ENCODE measurements at places on chromosomes 12 and 14. TPM values are rescaled to one million over a fixed set of nuclear protein-coding genes. Genes with fewer than 3 reads are reported as not detected.

- peak overlapping the region; percentile 83 for H3K4me3 ChIP-seq
- peak; percentile 79 for DNase-seq
- H3K27ac ChIP-seq: peak overlapping the region; percentile 81
- no peaks in the 10 kb centered on the region for H3K36me3 ChIP-seq
Observed at GRCh38 chr12:54413284-54414190, 5.5 kb downstream of the ITGA5 start.

GRCh38 chr12:58424735-58425392 lies 483.5 kb downstream of the ATP23 start:
- H3K27me3 ChIP-seq: peaks cover 13% of the 10 kb centered on the region
- H3K27ac ChIP-seq: no peak overlapping the region
- H3K4me3 ChIP-seq: no peak overlapping the region

DNA sequence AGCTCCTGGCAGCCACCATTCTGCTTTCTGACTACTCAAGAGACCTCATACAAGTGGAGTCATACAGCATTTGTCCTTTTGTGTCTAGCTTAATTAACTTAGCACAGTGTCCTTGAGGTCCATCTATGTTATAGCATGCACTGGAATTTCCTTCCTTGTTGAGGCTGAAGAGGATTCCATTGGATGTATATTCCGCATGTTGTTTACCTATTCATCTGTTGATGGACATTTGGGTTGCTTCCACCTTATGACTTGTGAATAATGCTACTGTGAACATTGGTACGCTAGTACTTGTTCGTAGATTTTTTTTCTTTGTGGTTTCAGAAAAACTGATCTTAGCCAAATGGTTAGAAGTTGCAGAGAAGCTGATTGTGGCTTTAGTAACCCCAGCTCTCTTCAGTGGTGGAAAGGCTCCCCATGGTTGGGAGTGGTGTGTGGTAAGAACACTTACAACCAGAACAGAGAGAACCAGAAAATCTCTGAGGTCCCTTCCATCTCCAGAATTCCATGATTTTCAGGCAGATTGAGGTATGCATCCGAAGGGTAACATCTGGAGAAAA lies 118.4 kb downstream of the SAMD4A start:
- no peak overlapping the region for H3K4me3 ChIP-seq
- peaks cover 18% of the 10 kb centered on the region for H3K4me1 ChIP-seq
- no peak for DNase-seq
- no peaks in the 10 kb centered on the region for H3K36me3 ChIP-seq
- H3K27ac ChIP-seq: no peak overlapping the region
- H3K27me3 ChIP-seq: peaks cover 87% of the 10 kb centered on the region

DNA sequence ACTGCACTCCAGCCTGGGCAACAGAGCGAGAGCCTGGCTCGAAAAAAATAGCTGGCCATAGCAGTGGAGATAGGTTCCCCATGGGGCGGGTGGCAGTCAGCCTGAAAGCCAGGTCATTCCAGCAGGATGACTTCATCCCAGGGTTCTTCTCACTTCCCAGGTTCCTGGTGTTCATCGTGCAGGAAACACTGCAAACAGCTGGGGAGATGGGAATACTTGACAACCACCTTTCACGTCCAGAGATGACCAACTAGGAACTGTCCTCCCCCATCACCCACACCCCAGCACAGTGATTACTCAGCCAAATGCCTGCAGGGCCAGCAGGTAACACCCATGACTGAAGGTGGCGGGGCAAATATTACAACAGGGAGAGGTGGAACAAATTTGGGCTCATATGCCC lies 1.7 kb downstream of the VSIG10 start:
- peaks cover 6% of the 10 kb centered on the region for H3K4me1 ChIP-seq
- H3K36me3 ChIP-seq: no peaks in the 10 kb centered on the region
- DNase-seq: no peak
- no peak overlapping the region for H3K4me3 ChIP-seq

- peaks cover 45% of the 10 kb centered on the region for H3K4me1 ChIP-seq
- peak overlapping the region; percentile 82 for H3K27ac ChIP-seq
- no peaks in the 10 kb centered on the region for H3K27me3 ChIP-seq
- peaks cover 9% of the 10 kb centered on the region for H3K36me3 ChIP-seq
- no peak for DNase-seq
- H3K4me3 ChIP-seq: peak overlapping the region; percentile 71
Observed at GRCh38 chr14:63855281-63855680, 2.5 kb downstream of the SYNE2 start.

- H3K27me3 ChIP-seq: no peaks in the 10 kb centered on the region
- H3K4me1 ChIP-seq: no peaks in the 10 kb centered on the region
- H3K36me3 ChIP-seq: peaks cover 4% of the 10 kb centered on the region
- DNase-seq: no peak
- no peak overlapping the region for H3K4me3 ChIP-seq
- H3K27ac ChIP-seq: no peak overlapping the region
Observed at GRCh38 chr14:46136456-46136855, 515.1 kb downstream of the RPL10L start.

DNA sequence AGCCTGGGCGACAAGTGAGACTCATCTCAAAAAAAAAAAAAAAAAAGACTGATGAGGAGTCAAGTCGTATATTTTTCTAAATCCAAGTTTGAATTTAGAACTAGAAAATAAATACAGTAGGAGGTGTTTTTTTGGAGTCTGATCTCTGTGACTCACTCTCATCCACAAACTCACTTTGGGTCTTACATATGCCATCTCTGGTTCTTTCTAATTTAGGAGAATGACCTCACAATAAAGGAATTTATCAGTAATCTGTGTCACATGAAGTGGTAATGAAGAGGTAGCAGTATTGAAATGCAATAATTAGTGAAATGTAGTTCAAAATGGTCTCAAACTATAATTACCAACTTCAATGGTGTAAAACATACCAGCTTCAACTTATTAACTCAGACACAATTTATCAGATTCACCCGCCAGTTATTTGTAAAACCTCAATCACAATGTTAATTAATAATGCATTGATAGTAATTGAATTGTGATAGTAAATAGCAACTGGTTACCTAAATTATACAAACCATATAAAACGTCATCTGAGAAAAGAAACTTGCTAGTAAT lies 4.4 kb upstream of the CFL2 start:
- peaks cover 7% of the 10 kb centered on the region for H3K27me3 ChIP-seq
- no peaks in the 10 kb centered on the region for H3K36me3 ChIP-seq
- no peak overlapping the region for H3K4me3 ChIP-seq
- no peak overlapping the region for H3K27ac ChIP-seq

DNA sequence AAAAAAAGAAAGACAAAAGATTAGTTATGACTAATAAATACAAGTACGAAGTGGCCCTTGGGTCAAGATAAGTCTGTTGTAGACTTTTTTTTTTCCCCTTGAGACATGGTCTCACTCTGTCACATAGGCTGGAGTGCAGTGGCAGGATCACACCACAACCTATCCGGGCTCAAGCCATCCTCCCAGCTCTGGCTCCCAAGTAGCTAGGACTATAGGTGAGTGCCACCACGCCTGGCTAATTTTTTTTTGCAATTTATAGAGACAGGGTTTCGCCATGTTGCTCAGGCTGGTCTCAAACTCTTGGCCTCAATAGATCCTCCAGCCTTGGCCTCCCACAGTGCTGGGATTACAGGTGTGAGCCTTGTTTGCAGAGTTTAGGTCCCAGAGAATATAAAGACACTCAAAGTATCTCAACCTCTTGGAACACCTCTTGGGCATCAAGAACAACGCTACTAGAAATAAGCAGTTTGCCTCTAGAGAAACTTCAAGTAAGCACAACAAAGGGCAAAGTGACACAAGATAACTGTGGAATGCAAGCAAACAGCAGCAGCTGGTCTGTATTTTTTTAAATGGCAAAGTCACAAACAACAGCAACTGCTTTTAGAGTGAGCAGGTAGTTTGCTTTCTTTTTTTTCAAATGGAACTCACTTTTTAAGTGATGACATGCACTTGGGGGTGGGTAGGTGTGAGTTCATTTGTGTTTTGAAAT lies 3.9 kb upstream of the MDM2 start:
- H3K27me3 ChIP-seq: no peaks in the 10 kb centered on the region
- no peak overlapping the region for H3K4me3 ChIP-seq
- peaks cover 10% of the 10 kb centered on the region for H3K4me1 ChIP-seq

DNA sequence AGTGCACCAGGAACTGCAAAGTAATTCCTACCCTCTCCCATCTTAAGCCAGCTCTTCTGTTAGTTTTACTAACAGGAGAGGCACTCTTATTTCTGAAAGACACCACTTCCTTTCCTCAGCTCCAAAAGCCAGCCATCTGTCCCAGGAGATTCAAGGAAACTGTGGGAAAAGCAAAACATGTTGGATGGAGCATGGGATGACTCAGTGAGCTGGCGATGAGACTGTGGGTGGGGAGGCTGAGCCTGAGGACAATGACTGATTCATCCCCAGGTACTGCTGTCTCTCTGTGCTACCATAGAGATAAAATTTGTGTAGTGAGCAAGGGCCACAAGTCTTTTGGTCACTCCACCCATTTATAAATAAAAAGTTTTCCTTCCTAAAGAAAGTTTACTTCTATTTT lies 141.4 kb downstream of the MYRFL start:
- H3K27me3 ChIP-seq: no peaks in the 10 kb centered on the region
- no peaks in the 10 kb centered on the region for H3K4me1 ChIP-seq
- no peak overlapping the region for H3K4me3 ChIP-seq
- no peaks in the 10 kb centered on the region for H3K36me3 ChIP-seq

DNA sequence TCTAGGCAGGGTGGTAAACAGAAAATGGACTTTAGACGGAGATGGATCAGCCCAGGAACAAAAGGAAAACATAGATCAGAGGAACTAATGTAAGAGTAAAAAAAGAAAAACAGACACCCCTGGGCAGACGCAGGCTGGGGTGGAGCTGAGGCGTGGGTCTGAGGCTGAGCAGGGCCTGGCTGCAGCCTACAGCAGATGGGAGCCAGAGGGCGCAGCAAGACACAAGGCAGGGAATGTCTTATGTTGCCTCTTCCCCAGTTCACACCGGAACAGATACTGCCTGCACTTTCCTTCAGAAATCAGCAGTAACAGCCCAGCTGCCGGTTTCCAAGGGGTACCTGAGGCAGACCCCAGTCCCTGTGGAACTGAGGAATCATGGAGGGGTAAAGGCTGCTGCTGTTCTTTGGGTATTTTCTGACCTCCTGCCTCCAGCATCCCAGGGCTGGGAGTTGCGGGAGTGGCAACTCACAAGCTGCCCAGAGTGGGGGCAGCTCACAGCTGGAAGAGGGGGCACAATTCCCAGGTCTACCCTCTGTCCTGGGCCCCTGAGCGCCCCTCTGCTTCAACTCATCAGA lies 9.8 kb downstream of the ZNF605 start:
- no peak overlapping the region for H3K4me3 ChIP-seq
- DNase-seq: no peak
- peak overlapping the region; percentile 56 for H3K27ac ChIP-seq
- peaks cover 50% of the 10 kb centered on the region for H3K36me3 ChIP-seq
- H3K4me1 ChIP-seq: no peaks in the 10 kb centered on the region
- H3K27me3 ChIP-seq: no peaks in the 10 kb centered on the region

- H3K4me3 ChIP-seq: no peak overlapping the region
- H3K4me1 ChIP-seq: no peaks in the 10 kb centered on the region
- no peaks in the 10 kb centered on the region for H3K27me3 ChIP-seq
- no peaks in the 10 kb centered on the region for H3K36me3 ChIP-seq
Observed at GRCh38 chr14:32434180-32434579, 105.1 kb downstream of the AKAP6 start.

GRCh38 chr14:99137001-99137700 lies 134.8 kb downstream of the BCL11B start:
- peak; percentile 45 for DNase-seq
- peak overlapping the region; percentile 22 for H3K27ac ChIP-seq
- H3K36me3 ChIP-seq: no peaks in the 10 kb centered on the region
- no peak overlapping the region for H3K4me3 ChIP-seq
- peaks cover 20% of the 10 kb centered on the region for H3K4me1 ChIP-seq

- DNase-seq: no peak
- H3K27ac ChIP-seq: no peak overlapping the region
- peaks cover 4% of the 10 kb centered on the region for H3K27me3 ChIP-seq
- H3K4me3 ChIP-seq: no peak overlapping the region
Observed at GRCh38 chr12:14057895-14058294, 76.5 kb upstream of the GRIN2B start.

DNA sequence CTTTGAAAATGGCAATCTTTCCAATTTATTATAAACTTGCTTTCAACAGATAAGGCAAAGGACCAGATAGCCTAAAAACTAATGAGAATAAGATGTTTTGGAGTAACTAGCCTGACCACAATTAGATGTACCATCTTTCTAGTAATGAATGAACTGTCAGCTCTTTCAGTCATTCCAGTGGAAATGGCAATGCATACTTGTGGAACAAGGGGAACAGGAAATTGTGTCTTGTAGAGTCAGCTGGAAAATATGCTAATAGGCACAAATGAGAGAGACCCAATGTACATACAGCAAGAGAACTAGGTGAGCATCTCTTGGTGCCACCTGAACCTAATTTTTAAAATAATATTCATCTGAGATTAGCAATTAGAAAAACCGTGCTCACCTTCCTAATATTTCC lies 76.1 kb upstream of the GPHB5 start:
- no peak for DNase-seq
- no peaks in the 10 kb centered on the region for H3K27me3 ChIP-seq
- H3K4me1 ChIP-seq: peaks cover 17% of the 10 kb centered on the region
- H3K4me3 ChIP-seq: no peak overlapping the region

- no peaks in the 10 kb centered on the region for H3K27me3 ChIP-seq
- no peak for DNase-seq
Observed at GRCh38 chr12:1972856-1973317, 31.4 kb downstream of the DCP1B start.

DNA sequence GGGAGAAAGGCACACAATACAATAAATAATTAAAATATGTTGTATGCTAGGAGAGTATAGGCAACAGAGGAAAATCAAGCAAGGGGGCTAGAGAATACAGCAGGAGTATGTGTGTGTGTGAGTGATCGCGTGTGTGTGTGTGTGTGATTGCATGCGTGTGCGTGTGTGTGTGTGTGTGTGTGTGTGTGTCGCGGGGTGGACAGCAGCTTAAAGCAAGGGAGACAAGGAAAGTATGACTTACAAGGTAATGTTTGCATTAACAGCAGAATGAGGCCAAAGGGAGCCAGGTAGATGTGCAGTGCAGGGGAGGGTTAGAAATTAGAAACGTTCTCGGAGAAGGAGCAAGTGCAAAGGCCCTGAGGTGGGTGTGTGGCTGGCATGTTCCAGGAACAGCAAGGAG lies 57.4 kb upstream of the KCNA1 start:
- H3K36me3 ChIP-seq: no peaks in the 10 kb centered on the region
- peaks cover 2% of the 10 kb centered on the region for H3K27me3 ChIP-seq
- no peak for DNase-seq
- no peak overlapping the region for H3K4me3 ChIP-seq
- no peak overlapping the region for H3K27ac ChIP-seq
- peaks cover 10% of the 10 kb centered on the region for H3K4me1 ChIP-seq

DNA sequence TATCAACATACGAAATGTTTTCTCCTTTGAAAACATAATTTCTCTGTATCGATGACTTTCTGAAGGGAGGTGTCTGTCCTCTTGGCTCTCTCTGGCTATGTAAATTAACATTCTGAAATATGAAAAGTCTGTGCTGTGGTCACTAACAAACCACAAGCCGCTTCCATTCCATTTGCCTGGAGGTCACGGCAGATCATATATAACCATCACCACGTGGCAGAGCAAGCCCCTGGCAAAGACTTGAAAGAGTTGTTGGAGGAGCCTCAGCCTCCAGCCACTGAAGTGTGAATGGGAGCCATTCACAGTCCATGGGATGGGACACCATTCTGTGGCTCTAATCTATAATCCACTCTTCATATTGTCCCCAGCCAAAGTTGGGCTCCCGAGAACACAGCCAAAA lies 39.6 kb downstream of the CDKL1 start:
- no peaks in the 10 kb centered on the region for H3K27me3 ChIP-seq
- peak overlapping the region; percentile 33 for H3K27ac ChIP-seq
- H3K4me3 ChIP-seq: no peak overlapping the region
- peaks cover 29% of the 10 kb centered on the region for H3K4me1 ChIP-seq
- no peak for DNase-seq

The KERA gene
- total RNA-seq: not detected

The GDF3 gene
- total RNA-seq: not detected

The PLEKHD1 gene
- 0.21 TPM for total RNA-seq

The SH2B3 gene
- total RNA-seq: 10.0 TPM

The NGB gene
- total RNA-seq: not detected

All from natural killer cell treated with Interleukin-12 subunit alpha and Interleukin-12 subunit beta and Interleukin-15 and Interleukin-18, amount 100 ng/mL, for 72 hours (primary cell).